LNCaP clone FGC (cell line): ENCODE measurements at places on chromosomes 5 and 9.

GRCh38 chr9:129910628-129911567 is 75.6 kb downstream of the USP20 start:
- no peak for DNase-seq

DNA sequence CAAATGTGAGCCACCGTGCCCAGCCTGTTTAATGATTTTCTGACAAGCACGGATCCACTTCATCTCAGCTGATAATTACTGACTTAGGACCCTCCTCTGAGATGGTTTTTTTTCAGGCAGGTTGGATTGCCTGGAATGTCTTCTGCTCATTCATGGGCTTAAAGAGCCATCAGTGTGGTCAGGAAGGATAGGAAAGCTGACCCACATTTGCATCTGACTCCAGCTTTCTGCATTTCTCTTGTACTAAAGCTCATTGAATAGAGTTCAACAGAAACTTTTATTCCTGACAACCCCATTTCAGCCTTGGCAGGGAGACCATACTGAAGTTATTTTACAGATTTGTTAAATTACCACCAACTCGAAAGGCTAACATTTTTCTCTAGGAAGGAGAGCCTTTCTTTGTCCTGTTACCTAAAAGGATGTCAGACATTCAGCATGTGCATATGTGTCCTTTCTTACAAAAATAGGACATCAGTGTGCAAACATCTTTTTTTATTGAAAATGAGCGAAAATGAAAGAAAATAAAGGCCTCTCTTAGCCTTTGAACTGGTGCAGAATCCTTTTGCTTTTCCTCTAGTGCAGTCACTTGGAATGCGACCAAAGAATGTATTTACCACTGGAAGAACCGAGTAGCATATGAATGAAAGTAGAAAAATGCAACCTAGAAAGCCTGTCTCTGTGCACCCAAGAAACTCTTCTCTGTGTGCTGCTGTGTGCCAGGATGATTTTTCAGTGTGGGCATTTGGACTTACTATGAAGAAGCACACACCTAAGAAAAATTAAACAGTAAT is 26.6 kb downstream of the ADCY2 start:
- DNase-seq: no peak

- no peak for DNase-seq
These were observed 553.8 kb downstream of the PTPRD start for GRCh38 chr9:10059044-10059443.

- no peak for DNase-seq
These were observed 276.9 kb downstream of the CDH9 start for GRCh38 chr5:26761446-26761845.

GRCh38 chr5:178389796-178390195 is 157.2 kb upstream of the PHYKPL start:
- DNase-seq: no peak

GRCh38 chr5:95823738-95824609 is 1.4 kb upstream of the GLRX start:
- DNase-seq: no peak

DNA sequence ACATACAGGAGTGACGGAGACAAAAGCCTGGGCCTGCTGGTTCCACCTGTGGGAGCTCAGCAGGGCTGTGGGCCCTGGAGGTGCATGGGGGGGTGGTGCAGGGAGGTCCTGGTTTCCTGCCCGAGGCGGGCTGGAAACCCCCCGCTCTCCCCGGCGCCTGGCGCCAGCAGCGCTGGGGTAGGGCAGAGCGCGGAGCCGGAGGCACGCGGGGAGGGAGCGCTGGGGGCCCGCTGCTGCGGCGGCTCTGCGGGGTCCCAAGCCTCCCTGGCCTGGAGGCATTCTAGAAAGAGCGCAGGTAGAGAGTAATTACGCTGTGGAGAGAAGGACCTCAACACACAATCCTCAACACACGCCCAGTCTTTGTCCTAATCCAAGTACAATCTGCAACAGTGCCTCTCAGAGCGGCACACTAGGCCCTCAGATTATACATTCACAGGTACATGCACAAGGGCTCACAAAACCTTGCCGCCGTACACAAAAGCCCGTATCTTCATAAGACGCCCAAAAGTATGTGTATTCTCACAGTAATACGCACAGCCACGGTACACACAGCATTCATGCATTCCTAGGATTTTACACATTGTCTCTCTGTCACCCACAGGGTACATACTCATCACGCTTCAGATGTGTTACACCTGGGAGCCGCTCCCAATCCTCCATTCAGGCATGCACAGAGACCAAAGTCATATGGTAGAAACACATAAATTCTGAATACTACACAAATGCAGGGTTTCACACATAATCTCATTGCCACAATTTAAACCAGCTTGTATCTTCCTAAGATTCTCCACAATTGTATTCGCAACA is 2.1 kb upstream of the HAND1 start:
- DNase-seq: no peak

GRCh38 chr5:28788954-28789353 is 1750.6 kb upstream of the CDH9 start:
- DNase-seq: peak; percentile 59
